Mucosa of gallbladder (tissue), 1 donor: ENCODE measurements at places on chromosomes 7 and 10.
A peak's percentile ranks its signal among the peaks of the same experiment; 100 is the strongest.

GRCh38 chr7:155211761-155212160, 85.9 kb upstream of the INSIG1 start:
- DNase-seq = no peak

- no peak for DNase-seq
Measured at GRCh38 chr7:14065286-14065685, 75.8 kb upstream of the ETV1 start.

DNA sequence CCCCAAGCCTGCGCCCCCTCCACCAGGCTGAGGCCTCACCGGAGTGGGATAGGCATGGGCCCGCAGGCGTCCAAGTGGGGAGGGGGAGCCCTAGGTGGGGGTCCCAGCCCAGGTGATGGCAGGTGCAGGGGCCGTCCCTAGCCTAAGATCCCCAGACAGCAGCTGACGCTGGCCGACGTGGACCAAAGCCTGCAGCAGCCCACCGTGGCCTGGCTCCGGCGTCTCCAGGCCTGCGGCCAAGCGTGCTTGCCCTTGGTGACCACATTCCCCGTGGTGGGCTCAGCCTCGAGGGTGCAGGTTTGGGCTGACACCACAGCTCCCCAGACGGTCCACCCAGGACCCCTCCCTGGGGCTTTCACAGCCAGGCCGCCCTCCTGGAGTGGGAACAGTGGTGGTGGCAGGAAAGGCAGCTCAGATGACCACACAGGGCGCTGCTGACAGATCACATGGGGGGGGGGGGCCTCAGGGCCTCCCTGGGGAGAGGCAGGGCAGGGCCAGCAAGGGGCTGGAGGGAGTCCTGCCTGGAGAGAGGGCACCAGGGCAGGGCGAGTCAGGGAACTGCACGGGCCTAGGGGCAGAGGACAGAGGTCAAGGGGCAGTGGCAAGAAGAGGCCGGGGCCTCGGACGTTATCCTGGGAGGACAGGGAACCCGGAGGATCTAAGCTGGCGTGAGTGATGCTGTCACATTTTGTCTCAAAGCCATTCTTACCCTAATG, 767 bp upstream of the ADAM8 start:
- no peak for DNase-seq

GRCh38 chr10:125520968-125521367, 162.0 kb downstream of the TEX36 start:
- DNase-seq = no peak

DNA sequence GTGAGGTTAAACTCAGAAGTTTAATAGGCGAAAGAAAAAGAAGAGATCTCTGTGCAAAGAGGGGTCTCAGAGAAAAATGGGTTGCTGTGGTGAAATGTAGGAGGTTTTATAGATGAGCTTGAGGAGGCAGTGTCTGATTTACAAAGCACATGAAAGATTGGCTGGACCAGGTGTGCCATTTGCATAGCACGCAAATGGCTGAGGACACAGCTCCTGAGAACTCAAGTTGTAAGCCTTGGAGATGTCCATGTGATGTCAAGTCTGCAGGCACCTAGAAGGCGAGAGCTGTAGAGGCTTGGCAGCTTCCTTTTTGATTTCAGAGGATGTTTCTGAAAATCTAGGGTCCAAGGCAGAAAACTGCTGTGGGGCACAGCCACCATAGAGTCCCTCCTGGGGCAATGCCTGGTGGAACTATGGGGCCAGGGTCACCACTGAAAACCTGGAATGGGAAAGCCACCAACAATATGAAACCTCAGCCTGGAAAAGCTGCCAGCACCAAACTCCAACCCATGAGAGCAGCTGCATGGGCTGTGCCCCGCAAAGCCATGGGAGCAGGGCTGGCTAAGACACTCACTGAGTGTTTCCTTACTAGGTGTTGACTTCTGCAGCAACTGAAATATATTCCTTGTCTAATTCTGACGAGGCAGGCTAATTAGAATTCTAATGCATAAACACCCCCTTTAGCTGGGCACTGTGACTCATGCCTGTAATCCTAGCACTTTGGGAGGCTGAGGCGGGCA, 96.9 kb upstream of the TNS3 start:
- no peak for DNase-seq

GRCh38 chr7:155722936-155723335, 78.5 kb downstream of the RBM33 start:
- DNase-seq = no peak

- no peak for DNase-seq
Measured at GRCh38 chr10:83835945-83836745, 303.2 kb upstream of the GHITM start.

- no peak for DNase-seq
Measured at GRCh38 chr10:74282848-74283210, 131.8 kb downstream of the ADK start.

GRCh38 chr7:69577221-69577620, 21.1 kb upstream of the AUTS2 start:
- DNase-seq = no peak

DNA sequence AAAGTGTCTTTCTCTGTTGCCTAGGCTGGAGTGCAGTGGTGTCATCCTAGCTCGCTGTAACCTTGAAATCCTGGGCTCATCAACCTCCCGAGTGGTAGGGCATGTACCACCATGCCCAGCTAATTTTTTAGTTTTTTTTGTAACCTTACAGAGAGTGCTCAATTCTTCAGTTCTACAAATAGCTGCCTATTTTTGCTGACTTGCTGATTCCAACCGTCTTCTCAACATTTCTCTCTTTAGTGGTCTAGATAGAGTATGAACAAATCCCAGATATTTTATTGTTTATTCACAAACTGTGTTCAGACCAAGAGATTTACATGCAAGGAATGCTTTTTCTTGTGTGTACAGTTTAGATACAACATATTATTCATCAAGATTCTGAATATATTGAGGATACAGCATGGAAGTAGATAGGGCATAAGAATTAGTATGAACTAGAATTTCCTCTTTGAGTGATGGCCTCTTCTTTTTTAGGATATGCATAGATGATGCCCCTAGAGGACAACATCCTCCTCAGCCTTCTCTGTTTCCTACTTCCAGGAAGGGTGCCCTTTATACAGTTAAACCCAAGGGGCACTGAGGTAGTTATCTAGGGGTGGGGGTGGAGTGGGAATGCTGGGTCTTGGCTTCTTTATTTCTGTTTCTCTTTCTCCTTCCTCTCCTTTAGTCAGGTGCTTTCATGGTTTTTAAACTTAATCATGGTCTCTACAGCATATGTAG, 26.0 kb downstream of the PRPF18 start:
- DNase-seq = no peak

GRCh38 chr10:124829447-124830115, 28.0 kb downstream of the ABRAXAS2 start:
- no peak for DNase-seq

- no peak for DNase-seq
Measured at GRCh38 chr7:44791278-44792219, 4.9 kb upstream of the PPIA start.

GRCh38 chr10:12637649-12638048, 288.3 kb downstream of the CAMK1D start:
- no peak for DNase-seq

- no peak for DNase-seq
Measured at GRCh38 chr10:12874501-12874900, 127.0 kb downstream of the CCDC3 start.

DNA sequence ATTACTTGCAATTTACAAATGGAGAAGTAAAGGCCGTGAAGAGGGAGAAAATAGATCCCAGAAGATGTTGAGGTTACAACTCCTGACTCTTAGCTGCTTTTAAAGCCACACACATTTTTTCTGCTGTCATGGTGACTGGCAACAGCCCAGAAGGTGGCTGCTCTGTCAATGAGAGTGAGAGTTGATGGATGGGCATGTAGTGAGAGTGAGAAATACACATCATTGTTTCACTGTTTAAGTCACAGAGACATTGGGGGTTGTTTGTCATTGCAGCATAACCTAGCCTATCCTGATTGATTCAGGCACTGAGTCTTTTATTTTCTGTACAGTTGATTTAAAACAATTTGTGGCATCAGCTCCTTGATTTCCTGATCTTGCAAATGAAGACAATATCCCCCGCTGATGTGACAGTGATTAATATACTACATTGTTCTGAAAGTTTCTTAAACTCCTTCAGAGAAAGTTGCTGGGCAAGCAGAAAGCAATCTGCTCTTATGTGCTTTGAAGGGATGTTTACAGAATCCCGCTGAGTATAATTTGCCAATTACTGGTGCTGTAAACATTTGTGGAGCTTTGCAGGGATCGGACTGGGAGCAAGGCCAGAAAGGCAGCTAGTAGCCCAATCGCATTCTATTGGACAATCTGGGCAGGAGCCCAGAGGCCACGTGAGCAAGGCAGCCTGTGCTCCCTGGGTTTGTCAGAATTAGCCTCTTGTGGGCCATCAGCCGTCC, 229.6 kb downstream of the PRPF18 start:
- peak; percentile 65 for DNase-seq

DNA sequence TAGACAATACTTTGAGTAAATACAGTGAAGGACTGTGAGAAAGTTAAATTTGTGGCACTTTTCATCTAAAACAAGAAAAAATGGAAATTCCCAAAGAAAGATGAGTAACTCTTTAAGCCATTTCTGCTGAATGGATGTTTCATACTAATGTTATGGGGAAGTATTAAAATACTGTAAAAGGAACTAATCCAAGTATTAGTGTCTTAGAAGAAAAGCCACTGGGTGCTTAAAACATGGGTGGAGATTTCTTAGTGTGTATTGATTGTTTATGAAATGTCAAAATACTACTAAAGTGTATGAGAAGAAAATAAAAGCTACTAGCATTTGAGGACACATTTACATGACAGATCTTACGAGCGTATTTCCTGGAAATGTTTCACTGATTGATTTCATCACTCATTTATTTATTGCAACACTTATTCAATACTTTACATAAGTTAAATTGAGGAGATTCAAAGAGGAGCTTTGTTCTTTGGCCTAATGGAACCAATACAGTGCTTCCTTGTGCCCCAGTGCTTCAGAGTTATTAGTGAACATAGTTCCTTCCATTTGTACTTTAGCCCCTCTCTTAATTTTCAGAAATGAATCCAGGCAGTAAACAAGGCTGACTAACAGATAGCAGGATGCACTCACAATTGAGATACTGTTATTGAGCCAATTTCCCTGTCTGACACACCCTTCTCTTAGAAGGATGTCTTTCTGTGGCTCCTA, 155.5 kb upstream of the AHR start:
- DNase-seq = no peak

DNA sequence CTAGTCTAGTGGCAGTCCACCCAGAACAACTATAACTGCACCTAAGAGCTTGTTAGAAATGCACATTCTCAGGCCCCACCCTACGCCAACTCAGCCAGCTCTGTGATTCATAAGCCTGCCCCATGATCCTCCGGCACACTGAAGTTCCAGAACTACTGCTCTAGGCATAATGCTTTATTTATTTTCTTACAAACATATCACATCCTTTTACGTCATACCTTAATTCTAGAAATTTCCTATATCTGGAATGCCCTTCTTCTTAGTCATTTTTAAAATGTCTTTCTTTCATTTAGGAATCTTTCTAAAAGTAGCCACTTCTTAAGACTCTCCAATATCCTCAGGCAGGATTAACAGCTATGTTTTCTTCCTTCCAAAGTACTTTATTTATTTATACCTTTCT, 480.1 kb downstream of the INHBA start:
- no peak for DNase-seq

- DNase-seq = no peak
Measured at GRCh38 chr10:48460182-48460581, 144.7 kb downstream of the ARHGAP22 start.

GRCh38 chr7:45978731-45979211, 57.7 kb upstream of the IGFBP3 start:
- no peak for DNase-seq
